ENCODE measurements at places on chromosomes 16 and 17.

DNA sequence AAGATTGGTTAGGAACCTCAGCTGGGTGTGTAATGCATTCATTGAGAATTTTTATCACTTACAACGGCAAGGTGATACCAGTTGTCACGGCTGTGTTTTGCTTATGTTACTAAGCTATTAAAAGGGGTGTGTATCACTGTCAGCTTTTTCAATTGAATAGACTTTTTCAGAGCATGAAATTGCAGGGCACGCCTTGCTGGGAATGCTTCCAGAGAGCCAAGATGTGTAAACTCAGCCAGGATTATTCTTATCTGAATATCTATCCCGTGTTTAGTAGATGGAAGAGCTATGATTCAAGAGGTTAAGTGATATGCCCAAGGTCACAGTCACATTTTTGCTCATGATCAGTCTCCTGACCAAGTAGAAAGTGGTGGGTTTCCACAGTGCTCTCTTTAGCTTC lies 6.6 kb upstream of the TEKT3 start:
- no peak for DNase-seq

- no peak for DNase-seq
These were observed 15.9 kb downstream of the GRB7 start for GRCh38 chr17:39753514-39754160.

- no peak for DNase-seq
These were observed 364.6 kb downstream of the GRIN2A start for GRCh38 chr16:9817586-9817985.

- no peak for DNase-seq
These were observed 404.8 kb upstream of the HSBP1 start for GRCh38 chr16:83402967-83403366.

DNA sequence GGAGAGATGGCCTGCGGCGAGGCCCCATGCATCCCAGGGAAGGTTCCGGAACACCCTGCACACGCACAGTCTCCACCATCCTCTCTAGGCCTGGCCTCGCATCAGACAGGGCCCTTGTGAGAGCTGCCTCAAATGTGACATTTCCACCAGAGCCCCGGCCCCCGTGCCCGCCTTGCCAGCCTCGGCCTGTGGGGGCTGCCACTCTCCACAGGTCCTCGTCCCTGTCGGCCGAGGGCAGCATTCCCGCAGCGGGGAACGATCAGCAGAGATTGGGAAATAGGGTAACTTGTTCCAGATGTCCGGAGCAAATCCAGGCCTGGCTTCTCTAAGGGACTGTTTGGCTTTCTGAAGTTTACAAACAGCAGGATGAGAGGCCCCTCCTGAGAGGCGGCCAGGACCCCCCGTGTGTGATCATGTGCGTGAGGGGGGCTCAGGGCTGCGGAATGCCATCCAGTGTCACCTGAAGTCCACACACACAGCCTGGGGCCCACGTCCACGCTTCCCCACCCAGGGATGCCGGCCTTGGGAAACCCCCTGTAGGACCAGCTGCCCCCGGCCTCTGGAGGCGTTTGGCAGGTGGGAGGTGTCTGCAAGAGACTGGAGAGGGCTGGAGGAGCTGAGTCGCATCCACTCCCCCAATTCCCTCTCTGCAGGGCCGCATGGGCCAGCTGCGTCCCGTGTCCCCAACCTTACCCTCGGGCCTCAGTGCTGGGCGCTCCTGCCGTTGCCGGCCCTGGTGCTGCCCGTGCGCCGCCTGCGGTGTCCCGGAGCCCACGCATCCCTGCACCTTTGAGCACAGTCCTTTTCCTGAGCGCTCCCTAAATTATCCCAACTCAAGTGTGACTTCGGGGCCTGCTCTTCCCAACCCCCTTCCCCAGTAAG lies 70.4 kb downstream of the ZDHHC7 start:
- no peak for DNase-seq
